ENCODE measurements at places on chromosomes 12 and 14. TPM values are rescaled to one million over a fixed set of nuclear protein-coding genes. Genes with fewer than 3 reads are reported as not detected.

GRCh38 chr12:108047071-108047550 lies 82.0 kb upstream of the WSCD2 start:
- DNase-seq, result no peak

- no peak for DNase-seq
Observed at GRCh38 chr14:75437201-75438143, 9.7 kb downstream of the JDP2 start.

DNA sequence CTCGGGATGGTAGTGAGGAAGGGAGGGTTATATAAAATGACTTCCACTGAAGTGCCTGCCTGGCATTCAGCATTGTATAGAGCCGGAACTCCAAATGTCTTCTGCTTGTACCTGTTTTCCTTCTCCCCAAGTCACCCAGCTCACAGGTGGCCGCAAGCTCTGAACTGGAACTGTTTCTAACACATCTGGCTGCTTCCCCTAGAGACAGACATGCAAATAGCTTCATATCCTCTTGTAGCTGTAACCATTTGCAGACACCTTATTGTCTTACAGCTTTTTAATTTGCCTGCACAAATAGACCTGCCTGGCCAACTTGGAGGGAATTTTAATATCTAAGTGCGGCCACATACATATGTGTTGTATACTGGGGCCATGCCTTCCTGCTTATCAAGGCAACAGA lies 126.0 kb downstream of the CHST11 start:
- no peak for DNase-seq

DNA sequence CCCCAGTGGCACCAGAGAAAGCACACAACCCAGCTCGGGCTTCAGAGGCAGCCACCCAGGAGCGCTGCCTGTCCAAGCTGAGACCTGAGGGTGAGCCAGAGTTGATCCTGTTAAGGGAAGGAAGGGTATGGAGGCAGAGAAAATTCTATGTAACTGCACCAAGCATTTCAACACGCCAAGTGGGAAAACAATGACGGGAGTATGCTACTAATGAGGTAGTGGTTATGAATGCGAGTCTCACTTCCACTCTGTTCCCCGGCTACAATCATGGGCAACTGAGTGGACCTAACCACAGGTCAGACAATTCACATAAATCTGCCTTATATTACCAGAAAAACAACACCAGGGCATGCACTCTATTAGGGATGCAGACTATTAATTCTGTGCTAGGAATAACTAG lies 9.9 kb downstream of the ATG14 start:
- no peak for DNase-seq

GRCh38 chr14:37608649-37609048 lies 13.2 kb downstream of the TTC6 start:
- no peak for DNase-seq

DNA sequence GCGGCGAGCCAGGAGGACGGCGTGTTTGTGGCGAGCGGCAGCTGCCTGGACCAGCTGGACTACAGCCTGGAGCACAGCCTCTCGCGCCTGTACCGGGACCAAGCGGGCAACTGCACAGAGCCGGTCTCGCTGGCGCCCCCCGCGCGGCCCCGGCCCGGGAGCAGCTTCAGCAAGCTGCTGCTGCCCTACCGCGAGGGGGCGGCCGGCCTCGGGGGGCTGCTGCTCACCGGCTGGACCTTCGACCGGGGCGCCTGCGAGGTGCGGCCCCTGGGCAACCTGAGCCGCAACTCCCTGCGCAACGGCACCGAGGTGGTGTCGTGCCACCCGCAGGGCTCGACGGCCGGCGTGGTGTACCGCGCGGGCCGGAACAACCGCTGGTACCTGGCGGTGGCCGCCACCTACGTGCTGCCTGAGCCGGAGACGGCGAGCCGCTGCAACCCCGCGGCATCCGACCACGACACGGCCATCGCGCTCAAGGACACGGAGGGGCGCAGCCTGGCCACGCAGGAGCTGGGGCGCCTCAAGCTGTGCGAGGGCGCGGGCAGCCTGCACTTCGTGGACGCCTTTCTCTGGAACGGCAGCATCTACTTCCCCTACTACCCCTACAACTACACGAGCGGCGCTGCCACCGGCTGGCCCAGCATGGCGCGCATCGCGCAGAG lies 873 bp downstream of the PLXNC1 start:
- DNase-seq, result peak; percentile 92

BAZ2A gene
- 23.6 TPM for total RNA-seq

DNA sequence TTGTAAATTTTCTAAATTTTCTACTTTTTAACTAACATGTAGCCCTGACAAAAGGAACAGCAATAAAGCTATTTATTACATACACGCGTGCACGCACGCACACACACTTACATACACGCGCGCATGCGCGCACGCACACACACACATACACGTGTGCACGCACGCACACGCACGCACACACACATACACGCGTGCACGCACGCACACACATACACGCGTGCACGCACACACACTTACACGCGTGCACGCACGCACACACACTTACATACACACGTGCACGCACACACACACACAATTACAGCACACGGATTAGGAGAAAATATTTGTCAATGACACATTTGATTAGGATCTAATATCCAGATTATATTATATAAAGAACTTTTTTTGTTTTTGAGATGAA lies 27.9 kb downstream of the DHX37 start:
- DNase-seq, result no peak

- no peak for DNase-seq
Observed at GRCh38 chr12:71838676-71839075, 883 bp upstream of the TBC1D15 start.

GRCh38 chr14:94681300-94682060 lies 69.3 kb downstream of the SERPINA3 start:
- peak; percentile 77 for DNase-seq

Data from H7 (cell line).